ENCODE measurements at places on chromosomes 12 and 14.

DNA sequence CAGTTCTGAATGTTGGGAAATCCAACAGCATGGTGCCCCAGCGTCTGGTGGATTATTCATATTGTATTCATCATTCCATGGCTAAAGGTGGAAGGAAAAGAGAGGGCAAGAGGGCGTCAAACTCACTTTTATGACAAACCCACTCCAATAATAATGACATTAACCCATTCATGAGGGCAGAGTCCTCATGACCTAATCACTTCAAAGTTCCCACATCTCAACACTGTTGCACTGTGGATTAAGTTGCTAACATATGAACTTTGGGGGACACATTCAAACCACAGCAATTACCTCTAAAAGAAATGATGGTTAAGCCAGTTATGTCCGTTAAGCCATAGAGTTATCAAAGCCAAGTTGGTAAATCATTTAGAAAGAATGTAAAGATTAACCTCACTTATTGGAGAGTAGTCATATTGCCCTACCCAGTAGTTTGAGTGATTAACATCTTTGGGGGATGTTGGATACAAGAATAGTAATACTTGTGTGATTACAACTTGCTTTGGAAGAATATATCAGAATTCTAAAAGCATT, 212.4 kb upstream of the FLRT2 start:
- DNase-seq, result no peak

GRCh38 chr12:12338527-12339168, 11.4 kb downstream of the MANSC1 start:
- DNase-seq, result no peak

DNA sequence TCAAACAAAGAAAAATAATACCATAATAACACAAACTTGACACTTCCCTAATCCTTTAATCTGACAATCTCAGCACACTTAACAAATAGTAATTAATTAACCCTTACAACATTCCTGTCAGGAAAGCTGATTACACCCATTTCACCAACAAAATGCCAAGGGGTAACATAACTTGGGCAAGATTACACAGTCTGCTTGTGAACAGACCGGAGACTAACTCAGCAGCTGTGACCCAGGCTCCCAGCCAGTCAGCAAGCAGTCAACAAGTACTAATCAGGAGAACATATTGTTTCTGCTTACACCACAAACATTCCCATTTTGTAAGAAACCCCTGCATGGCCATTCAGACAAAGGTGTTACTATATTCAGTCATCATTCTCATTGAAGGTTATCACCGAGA, 592.5 kb upstream of the FLRT2 start:
- DNase-seq, result no peak

DNA sequence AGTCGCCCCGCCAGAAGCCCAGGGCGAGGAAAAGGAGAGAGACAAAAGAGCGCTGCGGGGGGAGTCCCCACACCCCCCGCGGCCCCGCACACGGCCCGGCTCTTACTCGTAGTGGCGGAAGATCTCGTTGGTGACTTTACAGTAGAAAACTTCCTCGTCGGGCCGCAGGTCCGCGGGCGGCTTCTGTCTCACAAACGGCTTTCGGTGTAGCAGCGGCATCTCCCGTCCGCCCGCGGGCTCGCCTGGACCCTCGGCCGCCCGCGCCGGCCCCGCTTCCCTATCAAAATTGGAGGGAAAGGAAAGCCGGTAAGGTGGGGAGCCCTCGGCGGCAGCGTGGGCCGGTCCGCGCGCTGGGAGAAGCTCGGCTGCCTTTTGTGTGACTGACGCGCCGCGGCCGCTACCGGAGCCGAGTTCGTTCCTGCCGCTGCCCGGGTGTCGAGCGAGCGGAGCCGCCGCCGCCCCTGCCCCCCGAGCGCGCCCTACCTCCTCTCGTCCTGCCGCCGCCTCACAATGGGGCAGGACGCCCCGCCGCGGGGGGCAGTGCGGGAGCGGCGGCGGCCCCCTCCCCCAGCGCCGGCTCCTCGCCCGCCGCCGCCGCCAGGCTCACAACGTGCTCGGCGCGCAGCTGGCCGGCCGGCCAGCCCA, 652 bp downstream of the BAZ1A start:
- peak; percentile 44 for DNase-seq

DNA sequence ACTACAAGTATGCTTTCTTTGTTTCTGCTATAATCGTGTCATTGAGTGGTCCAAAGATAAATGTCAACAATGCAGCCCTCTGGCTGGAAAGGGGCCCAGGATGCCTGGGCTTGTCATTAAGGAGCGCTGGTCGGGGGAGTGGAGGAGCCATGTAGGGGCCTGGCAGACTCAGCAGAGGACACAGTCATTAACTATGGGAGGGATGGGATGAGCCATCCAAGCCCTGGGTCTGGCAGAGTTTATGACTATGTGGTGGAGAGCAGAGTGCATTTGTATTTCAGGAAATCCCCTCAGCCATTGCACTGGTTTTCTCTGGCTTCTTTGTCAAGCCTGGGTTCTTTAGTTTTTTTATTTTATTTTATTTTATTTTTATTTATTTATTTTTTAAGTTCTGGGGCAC, 243.1 kb downstream of the C12orf75 start:
- no peak for DNase-seq

GRCh38 chr14:93267149-93267711, 60.2 kb downstream of the UBR7 start:
- no peak for DNase-seq

DNA sequence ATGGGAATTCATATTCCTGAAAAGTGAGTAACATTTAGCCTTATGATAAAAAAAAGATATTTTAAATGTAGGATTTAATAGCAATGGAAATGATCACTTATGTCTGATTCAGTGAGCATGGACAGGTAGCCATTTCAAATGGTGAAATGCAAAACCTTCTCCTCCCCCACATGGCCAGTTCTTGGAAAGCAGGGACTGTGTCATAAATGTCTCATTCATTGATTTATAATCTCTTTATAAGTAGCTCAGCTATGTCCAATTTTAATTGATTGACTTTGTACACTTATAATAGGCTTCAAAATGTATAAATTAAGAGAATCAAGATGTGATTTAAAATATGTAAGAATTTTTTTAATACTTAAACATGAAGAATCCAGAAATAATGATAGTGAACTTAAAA, 24.6 kb upstream of the SCFD1 start:
- DNase-seq, result no peak

GRCh38 chr12:3596703-3597415, 105.9 kb downstream of the PRMT8 start:
- DNase-seq, result no peak

GRCh38 chr12:94545935-94546771, 86.5 kb upstream of the CEP83 start:
- no peak for DNase-seq

- no peak for DNase-seq
These were observed 13.5 kb downstream of the ATP2B1 start for GRCh38 chr12:89695100-89695499.

DNA sequence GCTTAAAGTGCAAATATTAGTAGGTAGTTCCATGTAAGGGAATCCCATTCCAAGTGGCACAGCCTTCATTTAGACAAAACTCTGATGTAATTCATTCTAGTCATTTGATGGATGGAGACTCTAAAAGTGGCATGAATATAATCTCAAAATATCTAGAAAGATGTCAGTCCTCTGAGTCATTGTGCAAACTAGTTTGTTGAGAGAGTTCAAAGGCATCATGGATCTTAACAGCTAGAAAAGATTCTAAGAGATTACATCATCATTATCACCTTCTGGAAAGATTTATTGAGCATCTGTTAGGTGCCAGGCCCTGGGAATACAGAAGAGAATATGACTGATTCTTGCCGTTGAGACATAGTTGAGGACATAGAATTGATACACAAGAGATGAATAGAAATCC, 30.7 kb downstream of the CRADD start:
- no peak for DNase-seq

- DNase-seq, result no peak
These were observed 8.3 kb upstream of the GOLGA5 start for GRCh38 chr14:92785667-92786426.

GRCh38 chr12:38921025-38921677, 15.8 kb upstream of the CPNE8 start:
- DNase-seq, result peak; percentile 30

DNA sequence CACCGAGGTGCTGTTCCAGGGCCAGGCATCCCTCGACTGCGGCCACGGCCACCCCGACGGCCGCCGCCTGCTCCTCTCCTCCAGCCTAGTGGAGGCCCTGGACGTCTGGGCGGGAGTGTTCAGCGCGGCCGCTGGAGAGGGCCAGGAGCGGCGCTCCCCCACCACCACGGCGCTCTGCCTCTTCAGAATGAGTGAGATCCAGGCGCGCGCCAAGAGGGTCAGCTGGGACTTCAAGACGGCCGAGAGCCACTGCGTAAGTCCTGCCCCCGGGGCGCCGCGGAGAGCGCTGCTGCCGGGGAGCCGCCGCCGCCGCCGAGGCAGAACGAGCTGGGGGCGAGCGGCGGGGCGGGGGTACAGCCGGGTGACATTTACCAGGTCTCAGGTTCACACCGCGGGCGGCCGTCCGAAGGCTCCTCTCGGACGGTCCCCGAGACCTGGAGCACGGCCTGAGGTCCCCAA, 1.4 kb downstream of the PLXNC1 start:
- peak; percentile 3 for DNase-seq

DNA sequence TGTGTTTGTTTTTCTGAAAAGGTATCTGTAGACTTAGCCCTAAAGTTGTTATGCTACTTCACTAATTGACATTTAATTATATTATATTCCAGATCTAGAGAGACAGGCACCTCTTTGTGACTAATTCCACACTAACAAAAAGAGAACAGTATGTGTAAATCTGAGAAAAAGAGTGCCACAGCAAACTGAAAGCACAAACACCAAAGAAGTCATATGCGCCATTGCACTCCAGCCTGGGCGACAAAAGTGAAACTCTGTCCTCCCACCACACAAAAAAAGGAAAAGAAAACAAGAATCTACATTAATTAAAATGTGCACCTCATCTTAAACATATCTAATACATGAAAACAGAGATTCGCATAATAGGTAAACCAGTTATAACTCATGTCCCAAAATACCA, 4.4 kb upstream of the CSRNP2 start:
- peak; percentile 45 for DNase-seq

- peak; percentile 51 for DNase-seq
These were observed 648 bp downstream of the CHD4 start for GRCh38 chr12:6606331-6607131.

GRCh38 chr12:92989715-92990484, 60.8 kb upstream of the EEA1 start:
- DNase-seq, result no peak
